Skeletal muscle cell (primary cell): ENCODE measurements at places on chromosomes 13 and 19.

- DNase-seq, result no peak
Measured at GRCh38 chr13:21710163-21710562, 39.3 kb downstream of the FGF9 start.

- DNase-seq, result no peak
Measured at GRCh38 chr13:102909971-102910370, 64.1 kb downstream of the ERCC5 start.

DNA sequence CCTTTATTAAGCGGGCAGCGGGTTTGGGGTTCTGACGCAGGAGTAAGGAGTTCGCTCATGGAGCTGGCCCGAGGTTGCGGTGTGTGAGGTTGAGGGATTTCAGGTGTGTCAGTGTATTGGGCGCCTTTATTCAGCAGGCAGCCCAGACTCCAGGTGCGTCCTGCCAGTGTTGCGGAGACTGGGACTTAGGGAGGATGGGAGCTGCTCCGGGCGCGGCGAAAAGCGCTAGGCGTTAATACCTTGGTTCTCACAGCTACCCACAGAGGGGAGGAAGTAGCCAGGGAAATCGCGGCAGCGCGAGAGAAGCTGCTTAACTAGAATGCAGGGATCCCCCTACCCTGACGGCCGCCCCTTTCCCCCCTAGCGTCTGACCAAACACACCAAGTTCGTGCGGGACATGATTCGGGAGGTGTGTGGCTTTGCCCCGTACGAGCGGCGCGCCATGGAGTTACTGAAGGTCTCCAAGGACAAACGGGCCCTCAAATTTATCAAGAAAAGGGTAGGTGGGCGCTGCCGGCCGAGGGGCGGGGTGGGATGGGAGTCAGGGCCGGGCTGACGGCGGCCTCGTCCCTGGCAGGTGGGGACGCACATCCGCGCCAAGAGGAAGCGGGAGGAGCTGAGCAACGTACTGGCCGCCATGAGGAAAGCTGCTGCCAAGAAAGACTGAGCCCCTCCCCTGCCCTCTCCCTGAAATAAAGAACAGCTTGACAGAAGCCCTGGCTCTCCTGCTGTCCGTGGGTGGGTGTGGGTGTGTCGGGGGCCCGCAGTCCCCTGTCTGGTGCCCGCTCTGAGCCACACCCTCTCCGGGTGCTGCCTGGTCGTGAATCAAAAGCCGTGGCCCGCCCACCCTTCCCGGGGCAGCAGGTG lies 1.1 kb downstream of the RPL36 start:
- DNase-seq, result no peak

GRCh38 chr19:2049741-2050348 lies 1.2 kb downstream of the MKNK2 start:
- DNase-seq, result no peak

DNA sequence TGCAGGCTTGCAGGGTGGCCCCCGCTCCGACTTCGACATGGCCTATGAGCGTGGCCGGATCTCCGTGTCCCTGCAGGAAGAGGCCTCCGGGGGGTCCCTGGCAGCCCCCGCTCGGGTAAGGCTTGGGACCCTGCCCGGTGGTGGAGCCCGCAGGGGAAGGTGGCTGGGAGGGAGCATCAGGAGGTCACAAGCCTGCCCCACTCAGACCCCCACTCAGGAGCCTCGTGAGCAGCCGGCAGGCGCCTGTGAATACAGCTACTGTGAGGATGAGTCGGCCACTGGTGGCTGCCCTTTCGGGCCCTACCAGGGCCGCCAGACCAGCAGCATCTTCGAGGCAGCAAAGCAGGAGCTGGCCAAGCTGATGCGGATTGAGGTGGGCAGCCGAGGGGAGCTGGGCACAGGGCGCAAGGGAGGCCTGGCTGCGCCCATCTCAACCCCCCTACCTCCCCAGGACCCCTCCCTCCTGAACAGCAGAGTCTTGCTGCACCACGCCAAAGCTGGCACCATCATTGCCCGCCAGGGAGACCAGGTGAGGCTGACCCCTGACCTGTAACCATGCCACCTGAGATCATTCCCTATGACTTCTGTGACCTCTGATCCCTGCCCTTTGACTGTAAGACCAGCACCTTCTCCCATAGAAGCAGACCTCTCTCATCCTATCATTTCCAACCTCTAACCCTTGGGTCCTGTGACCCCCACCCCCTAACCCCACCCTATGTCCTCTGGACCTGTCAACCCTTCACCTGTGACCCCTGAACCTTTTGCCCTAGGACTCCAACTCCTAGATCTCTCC lies 7.2 kb downstream of the PNPLA6 start:
- DNase-seq, result no peak

DNA sequence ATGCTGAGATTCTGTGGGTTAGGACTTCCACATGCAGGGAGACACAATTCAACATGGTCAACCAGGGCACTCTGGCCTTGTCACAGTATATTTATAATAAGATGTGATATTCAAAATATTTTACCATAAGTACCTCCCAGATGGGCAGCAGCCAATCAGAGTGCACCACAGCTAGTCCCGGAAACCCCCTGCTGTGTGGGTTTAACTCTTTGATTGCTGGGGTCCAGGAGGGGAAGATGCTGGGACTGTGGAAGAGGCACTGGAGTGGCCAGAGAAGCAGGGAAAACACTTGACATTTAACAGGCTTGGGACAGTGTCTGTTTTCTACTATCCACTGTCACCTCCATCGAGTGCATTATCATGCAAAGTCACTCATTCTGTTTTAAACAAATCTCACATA lies 99.0 kb downstream of the MBNL2 start:
- no peak for DNase-seq

DNA sequence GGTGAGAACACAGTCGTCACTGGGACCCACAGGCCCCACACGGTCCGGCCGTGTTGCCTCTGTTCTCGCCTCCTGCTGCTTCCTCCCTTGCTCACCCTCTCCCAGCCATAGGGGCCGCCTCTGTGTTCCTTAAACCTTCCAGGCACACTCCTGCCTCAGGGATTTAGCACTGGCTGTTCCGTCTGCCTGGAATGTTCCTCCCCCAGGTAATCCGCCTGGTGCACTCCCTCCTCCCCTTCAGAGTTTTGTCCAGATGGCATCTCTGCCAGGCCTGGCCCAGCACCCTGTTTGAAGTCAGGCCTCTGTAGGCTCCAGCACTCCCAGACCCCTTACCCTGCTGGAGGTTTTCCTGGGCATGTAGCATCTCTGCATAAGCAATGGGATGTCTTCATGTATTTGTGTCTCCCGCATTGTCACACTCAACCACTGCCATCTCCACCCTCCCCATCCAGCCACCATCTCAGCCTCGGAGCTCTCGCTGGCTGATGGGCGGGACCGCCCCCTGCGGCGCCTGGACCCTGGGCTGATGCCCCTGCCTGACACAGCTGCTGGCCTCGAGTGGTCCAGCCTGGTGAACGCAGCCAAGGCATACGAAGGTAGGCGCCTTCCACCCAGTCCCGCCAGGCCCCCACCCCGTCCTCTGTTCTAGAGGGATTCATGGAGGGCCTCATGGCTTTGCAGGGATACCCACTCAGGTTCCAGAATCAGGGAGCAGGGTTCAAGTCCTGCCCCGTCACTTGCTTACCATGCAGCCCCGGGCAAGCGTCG lies 25.9 kb downstream of the DPF1 start:
- DNase-seq, result no peak
